Fibroblast of skin of scalp (primary cell): ENCODE measurements at places on chromosomes 3 and 15.

GRCh38 chr3:49914906-49915305 lies 11.2 kb upstream of the MST1R start:
- no peak for DNase-seq

- peak; percentile 49 for DNase-seq
Measured at GRCh38 chr3:54936561-54936960, 8.7 kb upstream of the LRTM1 start.

DNA sequence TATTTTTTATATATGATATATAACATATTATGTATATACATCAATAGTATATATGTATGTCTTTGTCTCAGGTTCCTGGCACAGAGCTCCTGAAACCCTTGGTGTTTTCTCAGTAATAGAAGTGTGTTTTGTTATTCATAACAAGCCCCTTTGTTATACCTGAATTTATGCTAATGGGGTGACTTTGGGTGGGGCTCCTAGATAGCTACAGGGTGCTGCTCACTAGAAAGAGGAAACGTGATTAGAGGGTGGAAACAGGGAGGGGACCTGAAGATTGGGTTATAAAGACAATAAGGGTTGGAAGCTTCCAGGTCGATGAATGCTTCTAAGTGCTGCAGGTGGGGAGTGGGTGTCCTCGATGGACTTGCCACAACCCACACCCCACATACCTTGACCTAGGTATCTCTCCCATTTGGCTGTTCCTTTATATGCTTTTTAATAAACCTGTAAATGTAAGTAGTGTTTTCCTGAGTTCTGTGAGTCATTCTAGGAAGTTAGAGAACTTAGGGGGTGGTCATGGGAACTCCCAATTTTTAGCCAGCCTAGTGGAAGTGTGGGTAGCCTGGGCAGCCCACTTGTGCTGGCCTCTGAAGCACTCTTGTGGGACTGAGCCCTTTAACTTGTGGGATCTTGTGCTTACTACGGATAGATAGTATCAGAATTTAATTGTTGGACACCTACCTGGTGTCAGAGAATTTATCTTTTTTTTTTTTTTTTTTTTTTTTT lies 36.9 kb upstream of the C15orf39 start:
- DNase-seq, result no peak

DNA sequence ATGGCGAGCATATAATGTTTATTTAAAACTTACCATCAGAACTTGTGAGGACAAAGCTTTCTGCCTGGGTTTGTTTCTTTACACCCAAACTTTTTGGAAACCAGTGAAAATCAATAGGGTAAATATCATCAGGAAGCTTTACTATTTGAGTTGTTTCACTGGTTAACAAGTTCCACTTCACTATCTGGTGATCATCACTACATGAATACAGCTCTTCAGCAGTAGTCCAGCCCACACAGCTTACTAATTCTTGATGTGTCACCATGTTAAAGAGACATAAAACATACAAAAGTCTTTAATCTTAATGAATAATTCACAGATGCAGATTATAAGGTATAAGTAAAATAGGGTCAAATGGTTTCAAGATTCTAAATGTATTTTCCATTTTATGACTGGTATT lies 17.6 kb downstream of the IFT80 start:
- no peak for DNase-seq

GRCh38 chr3:105352976-105353375 lies 13.7 kb upstream of the ALCAM start:
- no peak for DNase-seq

DNA sequence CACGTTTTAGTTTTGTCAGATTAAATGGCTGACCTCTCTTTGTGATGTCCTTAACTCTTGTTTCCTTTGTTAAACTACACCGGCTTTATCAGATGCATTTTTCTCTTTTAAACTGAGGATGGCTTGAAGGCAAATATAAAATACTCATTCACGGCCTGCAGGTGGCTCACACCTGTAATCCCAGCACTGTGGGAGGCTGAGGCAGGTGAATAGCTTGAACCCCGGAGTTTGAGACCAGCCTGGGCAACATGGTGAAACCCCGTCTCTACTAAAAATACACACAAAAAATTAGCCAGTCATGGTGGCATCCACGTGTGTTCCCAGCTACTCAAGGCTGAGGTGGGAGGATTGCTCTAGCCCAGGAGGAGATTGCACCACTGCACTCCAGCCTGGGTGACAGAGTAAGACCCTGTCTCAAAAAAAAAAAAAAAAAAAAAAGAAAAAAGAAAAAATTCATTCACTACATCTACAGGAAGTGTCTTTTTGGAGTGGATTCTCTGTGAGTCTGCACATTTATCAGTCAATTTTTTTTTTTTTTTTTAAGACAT lies 34.7 kb upstream of the SACM1L start:
- no peak for DNase-seq

DNA sequence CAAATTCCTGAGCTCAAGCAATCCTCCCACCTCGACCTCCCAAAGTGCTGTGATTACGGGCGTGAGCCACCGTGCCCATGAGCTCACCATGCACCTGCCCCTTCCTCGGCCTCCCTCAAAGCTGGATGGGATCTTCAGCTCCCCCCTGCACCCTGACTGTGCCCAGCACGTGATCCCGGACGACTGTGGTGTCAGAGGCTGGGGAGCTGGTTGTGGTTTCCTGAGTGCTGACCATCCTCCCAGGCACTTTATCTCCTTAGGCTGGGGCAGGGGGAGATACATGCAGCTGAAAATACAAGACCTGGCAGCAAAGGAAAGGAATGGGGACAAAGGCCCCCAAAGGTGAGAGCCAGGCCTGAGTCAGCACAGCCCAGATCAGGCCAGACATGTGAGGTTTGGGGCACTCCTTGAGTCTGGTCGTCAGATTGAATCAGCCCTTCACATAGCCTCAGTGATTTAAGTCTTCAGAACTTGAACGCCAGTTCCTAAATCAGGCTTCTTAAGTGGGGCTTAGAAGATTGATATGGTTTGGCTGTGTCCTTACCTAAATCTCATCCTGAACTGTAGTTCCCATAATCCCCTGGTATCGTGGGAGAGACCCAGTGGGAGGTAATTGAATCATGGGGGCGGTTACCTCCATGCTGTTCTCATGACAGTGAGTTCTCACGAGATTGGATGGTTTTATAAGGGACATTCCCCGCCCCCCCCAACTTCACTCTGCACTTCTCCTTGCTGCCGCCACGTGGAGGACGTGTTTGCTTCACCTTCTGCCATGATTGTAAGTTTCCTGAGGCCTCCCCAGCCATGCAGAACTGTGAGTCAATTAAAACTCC lies 35.8 kb downstream of the PRKCD start:
- DNase-seq, result peak; percentile 84

DNA sequence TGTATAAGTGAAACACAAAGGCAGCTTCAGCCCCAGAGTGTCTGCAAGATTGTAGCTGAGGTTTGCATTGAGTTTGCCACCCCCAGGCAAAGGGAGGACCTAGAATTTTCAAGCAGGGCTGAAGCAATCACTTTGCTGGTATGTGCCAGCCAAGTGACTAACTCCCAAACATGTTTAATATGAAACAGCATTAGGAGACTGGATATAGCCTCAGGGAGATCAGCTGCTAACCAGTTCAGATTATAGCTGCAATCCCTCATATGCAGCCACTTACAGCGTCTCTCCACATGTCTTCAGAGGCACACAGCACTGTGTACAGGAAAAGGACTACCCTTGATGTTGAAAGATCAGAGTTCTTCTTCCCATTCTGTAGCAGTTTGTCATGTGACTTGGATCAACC lies 38.4 kb upstream of the PPP2R3A start:
- DNase-seq, result peak; percentile 54

GRCh38 chr3:137294139-137294538 lies 336.4 kb downstream of the IL20RB start:
- DNase-seq, result no peak

GRCh38 chr15:70200511-70201424 lies 103.1 kb upstream of the TLE3 start:
- DNase-seq, result no peak

DNA sequence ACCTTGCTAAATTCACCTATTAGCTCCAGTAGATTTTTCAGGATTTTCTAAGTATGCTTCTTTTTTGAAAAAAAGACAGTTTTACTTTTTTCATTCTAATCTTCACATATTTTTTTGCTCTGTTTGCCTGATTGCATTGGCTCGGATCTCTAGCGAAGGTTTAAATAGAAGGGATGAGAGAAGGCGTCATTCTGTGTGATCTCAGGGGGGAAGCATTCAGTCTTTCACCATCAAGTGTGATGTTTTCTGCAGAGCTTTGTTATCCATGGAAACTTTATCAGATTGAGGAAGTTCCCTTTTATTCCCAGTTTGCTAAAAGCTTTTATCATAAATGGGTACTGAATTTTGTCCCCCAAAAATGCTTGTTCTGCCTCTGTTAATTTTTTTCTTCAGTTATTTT lies 120.3 kb downstream of the LRRK1 start:
- peak; percentile 16 for DNase-seq

DNA sequence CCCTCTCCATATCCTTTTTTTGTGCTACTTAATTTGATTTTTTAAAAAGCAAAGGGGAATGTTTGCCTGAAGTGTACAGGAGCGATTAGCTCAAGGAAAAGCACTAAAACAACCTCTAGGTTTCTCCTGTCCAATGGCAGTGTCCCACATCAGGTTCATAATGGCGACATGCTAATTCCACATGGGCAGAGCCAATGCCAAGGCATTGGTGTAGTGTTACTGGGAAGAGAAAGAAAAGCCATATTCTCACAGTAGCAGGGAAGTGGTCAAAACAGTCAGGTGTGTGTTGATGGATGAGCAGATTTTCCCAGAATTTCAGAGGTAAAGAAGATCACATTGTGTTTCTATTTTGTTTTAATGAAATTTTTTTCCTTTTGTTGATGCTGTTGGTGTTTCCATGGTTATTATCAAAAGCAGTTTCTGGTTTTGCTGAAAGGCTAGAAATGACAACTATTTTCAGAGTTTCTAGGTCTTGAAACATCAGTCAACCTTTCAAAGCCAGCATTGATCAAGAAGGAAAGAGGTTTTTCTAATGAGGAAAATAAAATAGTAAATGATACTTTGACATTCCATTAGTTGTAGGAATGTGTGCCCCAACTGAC lies 65.2 kb downstream of the FNDC3B start:
- DNase-seq, result no peak

DNA sequence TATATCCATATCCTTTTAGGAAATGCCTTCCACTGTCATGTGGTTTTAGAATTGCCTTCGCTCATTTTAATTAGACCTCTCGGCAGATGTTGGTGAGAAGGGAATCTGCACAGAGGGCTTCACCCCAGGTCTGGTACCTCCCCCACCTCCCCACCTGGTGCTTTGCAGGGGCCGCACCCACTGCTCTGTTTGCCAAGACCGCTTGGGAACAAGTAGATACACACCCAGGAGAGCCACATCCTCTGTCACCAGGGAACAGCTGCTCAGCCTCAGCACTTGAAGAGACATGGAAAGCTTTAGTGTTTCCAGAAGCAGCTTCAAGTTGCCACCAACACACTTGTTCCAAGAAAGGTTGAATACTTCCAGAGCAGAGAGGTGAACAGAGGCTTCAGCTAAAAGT lies 21.8 kb downstream of the LRRC31 start:
- no peak for DNase-seq

GRCh38 chr3:143135150-143135549 lies 15.6 kb downstream of the CHST2 start:
- peak; percentile 98 for DNase-seq

DNA sequence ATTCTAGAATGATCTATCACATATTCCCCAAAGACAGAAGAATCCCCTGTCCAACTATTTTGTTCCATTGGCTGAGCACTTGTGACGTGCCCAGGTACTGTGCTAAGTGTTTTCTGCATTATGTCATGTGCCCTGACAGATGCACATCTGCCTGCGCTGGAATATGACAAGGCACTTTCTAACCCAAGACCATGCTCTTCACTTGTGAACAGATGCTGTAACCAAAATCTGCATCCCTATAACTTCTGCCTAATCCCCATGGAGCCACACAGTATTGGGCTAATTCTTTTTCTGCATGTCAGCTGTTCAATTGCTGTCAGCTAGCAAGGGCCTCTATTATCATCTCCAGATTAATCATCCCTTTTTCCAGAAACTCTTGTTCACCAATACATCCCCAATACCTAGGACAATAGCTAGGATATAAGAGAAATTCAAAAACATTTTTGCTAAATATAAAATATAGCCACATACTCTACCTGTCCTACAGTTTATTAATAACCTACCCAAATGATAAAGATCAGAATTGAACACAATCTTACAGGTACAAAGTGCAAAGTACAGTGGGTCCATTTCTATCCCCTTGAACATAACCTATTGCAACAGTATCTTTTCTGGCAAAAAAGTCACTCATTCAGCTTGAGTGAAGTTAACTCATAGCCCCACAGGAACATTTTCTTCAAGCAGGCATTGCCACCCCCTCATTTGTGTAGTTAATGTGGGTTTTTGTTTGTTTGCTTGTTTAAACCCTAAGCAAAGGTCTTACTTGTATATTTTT lies 109.4 kb upstream of the LRRN1 start:
- DNase-seq, result no peak

DNA sequence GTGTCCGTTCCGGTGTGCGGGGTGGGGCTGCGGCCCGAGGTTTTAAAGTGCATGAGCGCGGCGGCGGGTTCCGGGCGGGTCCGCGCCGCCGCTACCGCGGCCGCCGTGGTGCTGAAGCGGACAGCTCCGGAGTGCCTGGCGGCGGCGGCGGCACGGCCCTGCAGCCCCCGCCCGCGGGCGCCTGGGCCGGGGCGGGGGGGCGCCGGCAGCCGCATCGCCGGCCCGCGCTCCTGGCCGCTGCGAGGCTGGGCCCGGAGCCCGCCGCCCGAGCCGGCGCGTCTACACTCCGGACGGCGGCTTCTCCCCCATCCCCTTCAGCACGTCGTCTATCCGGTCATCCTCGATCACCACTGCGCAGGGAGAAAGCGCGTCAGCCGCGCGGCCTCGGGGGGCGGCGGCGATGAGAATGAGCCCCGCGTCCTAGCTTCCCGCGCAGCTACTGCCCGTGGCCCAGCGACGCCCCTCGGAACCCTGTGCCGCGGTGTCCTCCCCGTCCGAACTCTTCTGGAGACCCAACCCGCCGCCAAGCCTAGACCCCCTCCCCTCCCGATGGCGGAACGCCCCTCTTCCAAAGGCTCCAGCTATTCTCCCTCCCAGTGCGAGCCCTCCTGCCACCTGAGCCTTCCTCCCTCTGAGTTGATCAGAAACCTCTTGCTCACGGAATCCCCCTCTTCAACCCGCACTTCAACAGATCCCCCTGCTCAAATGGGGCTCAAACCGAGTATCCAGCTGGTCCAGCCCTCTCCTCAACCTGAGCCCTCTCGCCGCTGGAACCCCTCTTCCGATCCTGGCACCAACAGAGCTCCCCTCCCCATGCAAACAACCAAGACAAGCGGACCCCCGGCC lies 1.3 kb downstream of the CAMK2N2 start:
- peak; percentile 36 for DNase-seq

DNA sequence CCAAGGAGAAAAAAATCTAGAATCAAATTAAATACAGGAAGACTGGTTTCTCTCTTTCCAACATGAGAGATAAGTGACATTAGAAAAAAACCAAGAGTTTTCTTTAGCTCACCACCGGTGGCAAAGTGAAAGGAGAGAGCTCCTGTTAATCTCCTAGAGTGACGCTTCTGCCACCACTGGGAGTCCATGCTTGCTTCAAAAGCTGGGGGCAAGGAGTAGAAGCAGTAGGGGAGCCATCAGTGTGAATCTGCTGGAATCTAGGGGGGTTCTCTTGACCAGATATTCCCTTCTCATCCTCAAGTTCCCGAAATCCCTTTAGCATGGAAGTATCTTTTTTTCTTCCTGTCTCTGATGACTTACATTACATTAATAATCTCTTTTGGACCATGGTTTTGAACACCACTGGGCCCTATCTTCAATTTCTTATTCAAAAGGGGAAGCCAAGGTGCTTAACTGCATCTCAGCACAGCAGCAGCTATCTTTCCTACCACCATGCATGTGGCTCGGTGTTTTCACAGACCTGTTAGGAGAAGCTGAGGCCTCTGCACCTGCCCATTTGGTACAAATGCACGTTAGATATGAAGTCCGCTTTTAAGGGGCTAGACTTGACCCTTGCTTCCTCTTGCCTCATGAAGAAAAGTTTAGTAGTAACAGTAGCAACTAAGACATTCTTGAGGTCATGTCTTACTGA lies 6.6 kb upstream of the ICE2 start:
- DNase-seq, result no peak
